ENCODE measurements at places on chromosomes 1 and 21.

GRCh38 chr1:182080955-182081582, 19.6 kb upstream of the ZNF648 start:
- H3K36me3 ChIP-seq: no peaks in the 10 kb centered on the region
- H3K27me3 ChIP-seq: no peaks in the 10 kb centered on the region
- H3K4me1 ChIP-seq: no peaks in the 10 kb centered on the region
- H3K4me3 ChIP-seq: no peak overlapping the region

- DNase-seq: no peak
- H3K4me1 ChIP-seq: no peaks in the 10 kb centered on the region
- H3K27ac ChIP-seq: no peak overlapping the region
These were observed 64.2 kb upstream of the SH3GLB1 start for GRCh38 chr1:86640161-86640670.

DNA sequence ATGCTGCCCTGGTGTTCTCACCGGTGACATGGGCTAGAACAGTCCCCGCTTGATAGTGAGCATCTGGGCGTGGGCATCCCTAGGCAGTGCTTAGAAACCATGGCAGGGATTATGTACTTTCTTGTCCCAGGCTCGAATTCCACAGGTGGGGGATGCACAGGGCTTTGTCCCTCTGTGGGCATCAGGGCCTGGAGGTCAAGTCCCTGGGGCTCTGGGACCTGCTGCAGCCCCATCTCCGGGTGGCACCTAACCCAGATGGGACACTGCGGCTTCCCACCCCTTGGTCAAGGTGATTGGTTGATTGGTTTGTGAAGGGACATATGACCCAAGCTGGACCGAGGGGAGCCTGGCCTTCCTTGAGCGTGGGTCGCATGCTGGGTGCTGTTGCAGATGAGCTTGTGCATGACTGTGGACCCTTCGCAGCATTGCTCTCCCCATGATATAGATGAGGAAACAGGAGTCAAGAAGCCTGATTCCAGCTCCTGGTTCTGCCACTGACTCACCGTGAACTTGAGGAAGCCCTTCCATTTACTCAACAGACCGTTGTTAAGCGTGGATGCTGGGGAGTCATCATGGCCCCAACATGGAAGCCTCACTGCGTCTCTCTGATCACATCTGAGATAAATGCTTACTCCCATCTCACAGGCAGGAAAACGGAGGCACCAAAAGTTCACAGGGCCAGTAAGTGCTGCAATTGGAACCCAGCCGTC, 64.0 kb upstream of the RUNX3 start:
- H3K4me1 ChIP-seq: no peaks in the 10 kb centered on the region
- no peak for DNase-seq
- H3K27ac ChIP-seq: no peak overlapping the region
- H3K27me3 ChIP-seq: peaks cover 27% of the 10 kb centered on the region

GRCh38 chr1:92538413-92539061, 51.8 kb upstream of the GFI1 start:
- H3K4me3 ChIP-seq: no peak overlapping the region
- no peaks in the 10 kb centered on the region for H3K36me3 ChIP-seq
- H3K27me3 ChIP-seq: no peaks in the 10 kb centered on the region
- peaks cover 24% of the 10 kb centered on the region for H3K4me1 ChIP-seq
- DNase-seq: peak; percentile 58
- no peak overlapping the region for H3K27ac ChIP-seq

DNA sequence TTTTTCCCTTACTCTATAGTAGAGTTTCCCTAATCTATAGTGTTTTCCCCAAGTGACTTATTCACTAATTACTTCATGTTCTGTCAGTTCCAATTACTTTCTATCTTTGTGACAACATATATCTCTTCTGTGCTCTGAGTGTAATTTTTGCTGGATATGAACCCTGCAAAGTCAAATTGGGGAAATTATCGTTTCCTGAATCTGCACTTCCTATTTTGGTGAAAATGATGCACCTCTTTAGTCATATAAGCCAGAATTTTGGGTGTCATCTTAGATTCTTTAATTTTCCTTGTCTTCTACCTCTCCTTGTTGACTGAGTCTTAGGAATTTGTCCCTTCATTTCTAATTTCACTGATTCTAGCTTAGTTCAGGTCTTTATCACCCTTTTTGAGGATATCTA, 33.4 kb upstream of the PRKACB start:
- H3K36me3 ChIP-seq: no peaks in the 10 kb centered on the region
- H3K27me3 ChIP-seq: no peaks in the 10 kb centered on the region
- H3K4me1 ChIP-seq: peaks cover 9% of the 10 kb centered on the region
- no peak for DNase-seq
- no peak overlapping the region for H3K4me3 ChIP-seq

DNA sequence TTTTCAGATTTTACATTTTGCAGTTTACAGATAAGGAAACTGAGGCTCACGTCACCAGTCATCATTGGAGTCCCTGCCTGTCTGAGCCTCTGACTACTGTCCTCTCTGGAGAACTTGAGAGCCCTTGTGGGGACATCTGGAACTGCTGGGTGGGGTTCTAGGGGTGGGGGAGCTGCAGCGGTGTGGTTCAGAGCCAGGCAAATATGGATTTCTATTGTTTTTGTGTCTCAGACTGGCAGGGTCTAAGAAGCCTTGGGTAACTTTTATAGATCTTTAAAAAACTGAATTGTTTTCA, 46.9 kb downstream of the IER5 start:
- H3K36me3 ChIP-seq: no peaks in the 10 kb centered on the region
- DNase-seq: peak; percentile 10
- peak overlapping the region; percentile 98 for H3K27ac ChIP-seq
- H3K4me1 ChIP-seq: peaks cover 33% of the 10 kb centered on the region
- H3K4me3 ChIP-seq: no peak overlapping the region

Data from osteoblast (primary cell).